ENCODE measurements at places on chromosomes 3 and 15.
A peak's percentile ranks its signal among the peaks of the same experiment; 100 is the strongest.

GRCh38 chr3:11004563-11004962 lies 12.0 kb downstream of the SLC6A1 start:
- DNase-seq: no peak

DNA sequence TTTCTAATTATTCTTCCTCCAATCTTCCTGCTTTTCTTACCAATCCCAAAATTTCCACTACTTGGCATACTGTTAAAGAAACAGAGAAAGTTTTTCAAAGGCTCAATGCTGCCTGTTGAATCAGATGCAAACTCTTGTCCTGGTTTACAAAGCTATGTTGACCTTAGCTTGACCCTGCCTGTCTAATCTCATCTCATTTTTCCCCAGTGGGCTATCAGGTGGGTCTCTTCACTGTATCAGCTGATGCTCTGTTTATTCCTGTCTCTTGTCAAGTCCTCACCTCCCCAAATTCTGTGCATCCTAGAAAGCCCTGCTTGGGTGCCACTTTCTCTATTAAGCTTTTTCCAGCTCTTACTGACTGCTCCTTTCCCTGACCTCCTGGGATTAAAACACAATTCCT lies 18.2 kb downstream of the NFKBIZ start:
- DNase-seq: no peak

- DNase-seq: peak; percentile 79
Observed at GRCh38 chr3:15796771-15797641, 773 bp downstream of the ANKRD28 start.

DNA sequence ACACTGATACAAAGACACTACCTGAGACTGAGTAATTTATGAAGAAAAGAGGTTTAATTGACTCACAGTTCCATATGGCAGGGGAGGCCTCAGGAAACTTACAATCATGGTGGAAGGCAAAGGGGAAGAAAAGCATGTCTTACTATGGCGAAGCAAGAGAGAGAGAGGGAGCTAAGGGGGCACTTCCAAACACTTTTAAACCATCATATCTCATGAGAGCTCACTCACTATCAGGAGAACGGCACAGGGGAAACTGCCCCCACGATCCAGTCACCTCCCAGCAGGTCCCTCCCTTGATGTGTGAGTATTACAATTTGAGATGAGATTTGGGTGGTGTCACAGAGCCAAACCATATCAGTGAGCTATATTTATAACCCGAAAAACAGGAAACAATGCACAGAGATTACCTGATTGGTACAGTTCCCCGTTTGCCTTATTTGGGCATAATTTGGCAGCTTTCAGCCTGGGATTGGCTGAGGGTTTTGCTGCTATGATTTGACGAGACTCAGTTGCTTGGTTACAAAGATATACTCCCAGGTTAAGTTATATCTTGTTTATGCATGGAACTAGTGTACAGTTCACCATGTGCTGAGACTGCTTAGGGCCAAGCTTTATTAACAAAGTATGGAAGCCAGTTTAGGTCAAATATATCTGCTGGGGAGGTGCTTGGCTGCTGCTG lies 184.2 kb downstream of the NR2F2 start:
- no peak for DNase-seq

- DNase-seq: no peak
Observed at GRCh38 chr3:69370901-69371301, 15.0 kb downstream of the FRMD4B start.

Measured in hippocampal formation (tissue), 2 donors.